Large intestine (tissue), 12 donors: ENCODE measurements at places on chromosomes 3 and 15.

GRCh38 chr3:150303768-150304167 lies 104.3 kb upstream of the TSC22D2 start:
- DNase-seq = no peak

DNA sequence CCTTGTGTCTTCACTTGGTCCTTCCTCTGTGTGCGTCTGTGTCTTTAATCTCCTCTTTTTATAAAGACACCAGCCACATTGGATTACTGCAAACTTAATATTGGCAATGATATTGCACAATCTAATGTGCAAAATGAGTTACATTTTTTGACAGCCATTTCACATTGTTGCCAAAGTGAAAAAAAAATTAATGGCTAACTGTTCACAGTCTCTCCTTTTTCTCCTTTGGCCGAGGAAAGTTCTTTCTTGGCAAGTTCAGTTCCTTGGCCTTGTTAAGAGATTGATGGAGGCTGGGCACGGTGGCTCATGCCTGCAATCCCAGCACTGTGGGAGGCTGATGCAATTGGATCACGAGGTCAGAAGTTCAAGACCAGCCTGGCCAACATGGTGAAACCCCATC lies 62.2 kb upstream of the ZNF280D start:
- DNase-seq = no peak

GRCh38 chr15:88799341-88799740 lies 3.9 kb upstream of the ACAN start:
- DNase-seq = no peak

- DNase-seq = no peak
These were observed 69.4 kb upstream of the PLXNA1 start for GRCh38 chr3:126913524-126913923.

GRCh38 chr3:122890077-122890719 lies 95.3 kb downstream of the SLC49A4 start:
- peak; percentile 41 for DNase-seq

- DNase-seq = no peak
These were observed 261.6 kb upstream of the LYSMD4 start for GRCh38 chr15:99994849-99995248.

- no peak for DNase-seq
These were observed 965.3 kb upstream of the CFAP20DC start for GRCh38 chr3:60015032-60015705.

DNA sequence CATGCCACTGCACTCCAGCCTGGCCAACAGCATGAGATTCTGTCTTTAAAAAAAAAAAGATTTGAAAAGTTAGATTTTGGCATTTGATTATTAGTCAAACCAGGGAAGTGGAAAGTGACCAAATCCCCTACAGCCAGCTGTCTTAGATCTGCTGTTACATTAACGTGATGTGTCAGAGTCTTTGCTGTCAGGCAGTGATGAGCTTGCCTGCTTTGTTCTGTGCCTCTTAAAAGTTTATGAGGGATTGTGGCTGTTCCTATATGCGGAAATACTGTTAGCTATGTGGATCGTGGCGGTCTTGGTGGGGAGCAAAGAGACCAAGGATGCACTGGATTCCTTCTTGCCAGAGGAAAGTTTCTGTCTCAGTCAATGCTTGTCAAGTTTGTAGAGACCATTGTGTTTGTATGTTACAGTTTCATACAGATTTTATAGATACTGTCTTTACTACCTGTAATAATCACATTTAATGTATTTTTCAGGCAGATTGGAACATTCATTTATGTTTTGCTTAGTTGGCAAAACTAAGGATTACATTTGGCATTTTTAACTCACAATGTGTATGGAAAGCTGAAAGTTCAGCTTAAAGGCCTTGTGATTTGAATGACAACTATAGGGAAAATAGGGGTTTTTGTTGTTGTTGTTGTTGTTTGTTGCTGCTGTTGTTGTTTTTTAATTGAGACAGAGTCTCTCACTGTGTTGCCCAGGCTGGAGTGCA lies 137.4 kb downstream of the VPS8 start:
- no peak for DNase-seq

- no peak for DNase-seq
These were observed 2.1 kb downstream of the ACVR2B start for GRCh38 chr3:38455639-38456430.

DNA sequence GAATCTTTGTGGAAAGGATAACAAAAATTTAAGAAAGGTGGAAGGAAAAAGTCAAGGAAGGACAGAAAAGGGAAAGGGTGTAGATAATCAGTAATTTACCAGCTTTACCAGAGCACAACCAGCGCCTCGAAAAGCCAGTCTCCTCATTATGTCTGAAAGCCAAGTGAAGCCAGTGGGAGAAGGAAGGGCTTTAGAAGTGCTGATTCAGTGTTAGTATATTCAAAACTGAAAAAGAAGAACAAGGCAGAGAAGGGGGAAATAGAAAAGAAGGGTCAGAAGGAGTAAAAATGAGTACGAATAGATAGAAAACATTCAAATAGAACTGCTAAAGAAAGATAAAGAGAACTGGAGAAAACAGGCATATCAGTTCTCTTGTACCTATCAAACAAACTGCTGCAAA lies 4.1 kb downstream of the PBRM1 start:
- DNase-seq = no peak

DNA sequence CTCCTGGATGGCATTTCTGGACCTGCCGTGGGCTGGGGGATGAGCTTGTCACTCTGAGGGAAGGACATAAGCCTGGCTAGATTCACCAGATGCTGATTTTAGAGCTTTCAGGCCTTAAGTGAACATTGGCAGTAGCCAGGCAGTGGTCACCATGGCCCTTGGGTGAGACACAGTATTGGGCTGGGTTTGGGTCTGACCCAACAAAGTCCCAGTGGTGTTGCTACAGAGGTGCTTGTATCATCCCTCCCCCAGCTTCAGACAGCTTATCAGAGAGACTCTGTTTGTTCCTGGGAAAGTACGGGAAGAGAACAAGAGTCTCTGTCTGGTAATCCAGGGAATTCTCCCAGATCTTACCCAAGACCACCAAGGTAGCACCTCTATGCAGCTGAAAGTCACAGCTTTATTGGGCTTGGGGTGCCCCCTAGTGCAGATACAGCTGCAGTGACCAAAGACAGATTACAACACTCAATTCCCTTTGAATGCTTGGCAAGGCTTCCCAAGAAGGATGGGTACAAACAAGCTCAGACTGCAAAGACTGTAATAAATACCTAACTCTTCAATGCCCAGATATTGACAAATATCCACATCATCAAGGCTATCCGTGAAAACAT lies 9.8 kb upstream of the RUVBL1 start:
- DNase-seq = peak; percentile 7

DNA sequence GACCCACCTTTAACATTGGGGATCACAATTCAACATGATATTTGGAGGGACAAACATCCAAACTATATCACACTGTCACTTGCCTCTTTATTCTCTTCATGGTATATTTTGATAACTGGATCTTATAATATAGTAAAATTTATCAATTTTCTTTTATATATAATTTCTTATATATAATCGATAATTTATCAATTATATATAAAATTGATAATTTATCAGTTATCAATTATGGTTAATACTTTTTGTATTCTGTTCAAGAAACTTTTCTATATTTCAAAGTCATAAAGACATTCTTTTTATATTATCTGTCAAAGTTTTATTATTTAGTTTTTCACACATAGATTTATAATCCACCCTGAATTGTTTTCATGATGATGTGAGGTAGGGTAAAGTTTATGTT lies 132.9 kb downstream of the ZNF280D start:
- DNase-seq = no peak

- peak; percentile 20 for DNase-seq
These were observed 665 bp downstream of the PIGB start for GRCh38 chr15:55319537-55320237.

- DNase-seq = no peak
These were observed 23.0 kb downstream of the AP3S2 start for GRCh38 chr15:89870688-89871288.

GRCh38 chr3:119647171-119647570 lies 13.2 kb downstream of the POPDC2 start:
- DNase-seq = no peak

- DNase-seq = no peak
These were observed 419.7 kb downstream of the ZBTB20 start for GRCh38 chr3:114727373-114727772.

- no peak for DNase-seq
These were observed 453.1 kb downstream of the GBE1 start for GRCh38 chr3:81308306-81308705.

GRCh38 chr3:185582871-185583270 lies 3.2 kb upstream of the SENP2 start:
- DNase-seq = peak; percentile 24

DNA sequence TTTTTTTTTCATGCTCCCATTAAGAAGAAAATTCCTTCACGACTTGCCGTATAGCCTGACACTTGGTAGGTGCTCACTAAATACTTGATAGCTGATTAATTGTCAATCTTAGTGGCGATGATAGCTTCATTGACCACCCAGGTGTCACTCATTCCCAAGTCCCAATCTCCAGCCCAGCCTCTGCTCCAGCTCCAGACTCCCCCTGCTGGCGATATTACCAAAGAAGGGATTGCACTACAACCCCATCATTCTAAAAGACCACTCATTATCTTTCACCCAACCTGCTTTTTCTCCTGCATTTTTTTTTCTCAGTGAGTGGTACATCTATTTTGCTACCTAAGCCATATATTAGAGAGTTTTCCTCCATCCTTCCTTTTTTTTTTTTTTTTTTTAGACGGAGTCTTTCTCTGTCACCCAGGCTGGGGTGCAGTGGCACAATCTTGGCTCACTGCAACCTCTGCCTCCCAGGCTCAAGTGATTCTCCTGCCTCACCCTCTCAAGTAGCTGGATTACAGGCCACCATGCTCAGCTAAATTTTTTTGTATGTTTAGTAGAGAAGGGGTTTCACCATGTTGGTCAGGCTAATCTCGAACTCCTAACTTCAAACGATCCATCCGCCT lies 19.5 kb upstream of the COMMD2 start:
- DNase-seq = peak; percentile 12

DNA sequence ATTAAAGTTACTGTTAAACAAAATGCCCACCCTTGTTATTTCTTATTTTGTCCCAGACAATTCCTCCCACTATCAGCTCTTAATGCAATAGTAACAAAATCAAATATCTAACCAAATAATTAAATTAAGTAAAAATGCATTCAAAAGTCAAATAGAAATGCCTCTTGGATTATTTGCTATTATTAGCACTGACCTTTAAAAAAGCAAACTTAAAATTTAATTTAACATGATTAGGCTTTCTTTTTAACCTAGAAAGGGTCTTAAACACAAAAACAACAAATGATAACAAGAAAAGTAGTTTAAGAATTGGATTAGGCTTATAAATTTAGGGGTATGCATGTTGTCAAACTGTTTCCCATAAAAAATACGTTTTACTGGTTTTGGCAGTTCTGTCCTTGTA lies 159.8 kb downstream of the CBLB start:
- no peak for DNase-seq

- no peak for DNase-seq
These were observed 201.2 kb downstream of the GOLGA6L6 start for GRCh38 chr15:20340331-20340811.

GRCh38 chr15:63517628-63518027 lies 13.2 kb downstream of the USP3 start:
- peak; percentile 15 for DNase-seq

- DNase-seq = no peak
These were observed 46.2 kb downstream of the HMCES start for GRCh38 chr3:129324855-129325254.

GRCh38 chr15:26686547-26687187 lies 86.2 kb downstream of the GABRB3 start:
- DNase-seq = no peak

- no peak for DNase-seq
These were observed 384.4 kb downstream of the OCA2 start for GRCh38 chr15:27714675-27715074.

DNA sequence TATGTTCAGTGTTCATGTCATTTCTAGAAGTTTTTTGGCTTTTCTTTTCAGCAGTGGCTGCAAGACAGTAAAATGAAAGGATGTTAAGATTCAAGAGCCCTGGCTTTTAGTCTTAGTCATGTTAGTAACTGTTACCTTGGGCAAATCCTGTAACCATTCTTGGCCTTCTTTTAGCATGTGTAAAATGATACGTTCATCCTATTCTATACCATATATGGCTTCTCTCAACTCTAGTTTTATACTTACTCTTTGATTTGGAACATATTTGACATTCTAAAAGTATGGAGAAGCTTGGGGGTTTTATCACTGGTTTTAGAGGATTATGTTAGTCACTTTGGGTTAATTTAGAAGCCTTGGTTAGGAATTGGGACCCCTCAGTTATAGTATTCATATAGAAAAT lies 20.1 kb downstream of the GTF2E1 start:
- DNase-seq = no peak

DNA sequence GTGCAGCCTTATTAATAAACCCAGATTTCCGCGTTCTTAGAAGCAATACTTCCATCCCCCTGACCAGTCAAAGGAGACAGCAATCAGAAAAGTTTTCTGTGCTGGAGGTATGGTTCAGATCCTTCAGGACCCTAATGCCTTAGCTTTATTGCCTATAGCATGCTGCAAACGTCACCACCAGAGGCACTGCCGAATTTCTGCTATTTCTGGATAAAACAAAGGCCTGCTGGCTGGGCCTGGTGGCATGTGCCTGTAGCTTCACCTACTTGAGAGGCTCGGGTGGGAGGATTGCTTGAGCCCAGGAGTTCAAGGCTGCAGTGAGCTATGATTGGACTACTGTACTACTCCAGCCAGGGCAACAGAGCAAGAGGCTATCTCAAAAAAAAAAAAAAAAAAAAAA lies 407.2 kb downstream of the FOXP1 start:
- DNase-seq = no peak

- DNase-seq = no peak
These were observed 17.1 kb downstream of the TNFSF10 start for GRCh38 chr3:172506094-172506493.

DNA sequence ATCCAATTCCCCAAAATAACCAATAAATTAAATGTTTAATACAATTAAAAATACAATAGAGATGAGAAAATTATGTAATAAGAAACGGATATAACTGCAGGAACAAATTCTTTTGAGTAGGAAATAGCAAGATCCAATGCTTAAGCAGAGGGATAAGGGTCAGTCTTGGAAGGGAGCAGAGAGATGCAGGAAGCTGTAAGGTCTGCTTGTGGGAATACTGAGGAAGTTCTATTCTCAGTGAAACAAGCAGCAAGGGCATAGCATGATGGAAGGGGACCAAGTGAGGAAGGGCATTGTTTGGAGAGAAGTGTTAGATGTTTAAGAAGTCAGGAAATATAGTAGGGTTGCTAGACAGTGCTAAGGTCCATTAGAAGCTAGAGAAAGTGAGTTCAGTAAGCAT lies 409.0 kb downstream of the TBC1D5 start:
- DNase-seq = no peak

DNA sequence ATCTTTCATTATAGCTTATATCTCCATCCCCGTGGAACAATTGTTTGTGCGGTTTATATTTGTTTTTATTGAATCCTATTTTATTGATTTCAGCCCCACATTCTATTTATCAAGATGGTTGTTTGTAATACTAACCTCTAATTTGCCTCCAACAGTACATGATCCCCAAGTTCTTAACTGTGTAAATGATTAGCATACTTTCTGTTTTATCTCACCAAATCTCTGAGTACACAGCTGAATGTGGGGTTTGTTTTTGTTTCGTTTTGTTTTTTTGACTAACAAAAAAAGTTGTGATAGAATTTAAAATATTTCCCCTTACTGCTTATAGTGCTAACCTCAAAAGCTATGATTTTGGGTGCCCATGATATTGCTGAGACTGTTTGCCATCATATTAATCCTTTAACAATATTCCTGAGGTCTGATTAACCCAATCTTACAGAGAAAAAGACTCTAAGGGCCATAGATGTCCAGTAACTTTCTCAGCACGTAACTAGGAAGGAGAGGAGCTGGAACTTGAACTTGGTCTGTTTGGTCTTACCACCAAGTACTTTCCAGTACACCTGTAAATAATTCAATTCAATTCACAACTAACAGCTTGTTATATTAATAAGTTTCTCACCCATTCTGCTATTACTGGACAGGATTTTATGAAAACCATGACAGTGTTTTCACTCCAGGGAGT lies 789.8 kb downstream of the TUSC7 start:
- DNase-seq = no peak
